ENCODE measurements at places on chromosomes 7 and 10.

DNA sequence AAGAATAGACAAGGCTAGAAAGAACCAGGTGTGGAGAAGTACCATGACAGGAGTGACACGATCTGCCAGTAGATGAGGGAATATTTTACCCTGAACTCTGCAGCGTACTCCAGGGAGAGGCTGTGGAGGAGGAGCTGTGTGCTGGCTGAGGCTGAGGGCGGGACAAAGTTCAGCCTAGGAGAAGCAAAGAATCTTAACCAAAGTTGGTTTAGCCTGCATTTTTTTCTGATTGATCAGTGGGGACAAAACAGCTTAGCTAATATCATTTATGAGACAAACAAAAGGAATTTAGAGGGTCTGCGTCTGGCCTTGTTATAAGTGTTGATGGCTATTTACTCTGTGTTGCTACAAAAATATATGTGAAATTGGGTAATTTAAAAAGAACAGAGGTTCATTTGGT lies 5.2 kb upstream of the NPSR1 start:
- no peak for DNase-seq

- DNase-seq = no peak
These were observed 296.4 kb downstream of the DGKB start for GRCh38 chr7:14606101-14606500.

DNA sequence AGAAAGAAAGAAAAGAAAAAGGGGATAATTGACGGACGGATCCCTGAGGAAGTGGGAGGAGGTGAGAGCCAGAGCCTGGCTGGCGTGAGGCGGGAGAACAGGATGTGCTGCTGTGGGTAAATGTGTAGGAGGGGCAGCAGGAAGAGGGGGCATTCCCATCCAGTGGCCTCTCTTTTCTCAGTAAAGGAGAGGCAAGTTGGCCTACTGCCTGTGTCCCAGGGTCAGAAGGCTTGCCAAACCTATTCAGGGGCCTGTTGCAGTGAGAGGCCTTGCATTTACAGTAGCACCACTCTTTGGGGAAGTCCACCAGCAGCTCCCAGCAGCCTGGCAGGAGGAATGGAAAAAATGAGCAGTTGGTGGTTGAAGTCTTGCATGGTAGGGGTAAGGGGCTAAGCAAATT lies 26.6 kb upstream of the ASCC1 start:
- DNase-seq = no peak

DNA sequence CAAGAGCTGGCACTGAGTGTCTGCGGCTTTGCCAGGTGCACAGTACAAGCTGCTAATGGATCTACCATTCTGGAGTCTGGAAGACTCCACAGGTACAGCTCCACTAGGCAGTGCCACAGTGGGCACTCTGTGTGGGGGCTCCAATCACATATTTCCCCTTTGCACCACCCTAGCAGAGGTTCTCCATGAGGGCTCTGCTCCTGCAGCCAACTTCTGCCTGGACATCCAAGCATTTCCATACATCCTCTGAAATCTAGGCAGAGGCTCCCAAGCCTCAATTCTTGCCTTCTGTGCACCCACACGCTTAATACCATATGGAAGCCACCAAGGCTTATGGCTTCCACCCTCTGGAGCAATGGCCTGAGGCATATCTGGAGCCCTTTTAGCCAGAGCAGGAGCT lies 29.2 kb downstream of the IQUB start:
- DNase-seq = no peak

GRCh38 chr7:143385891-143386781 lies 5.0 kb downstream of the ZYX start:
- DNase-seq = no peak

DNA sequence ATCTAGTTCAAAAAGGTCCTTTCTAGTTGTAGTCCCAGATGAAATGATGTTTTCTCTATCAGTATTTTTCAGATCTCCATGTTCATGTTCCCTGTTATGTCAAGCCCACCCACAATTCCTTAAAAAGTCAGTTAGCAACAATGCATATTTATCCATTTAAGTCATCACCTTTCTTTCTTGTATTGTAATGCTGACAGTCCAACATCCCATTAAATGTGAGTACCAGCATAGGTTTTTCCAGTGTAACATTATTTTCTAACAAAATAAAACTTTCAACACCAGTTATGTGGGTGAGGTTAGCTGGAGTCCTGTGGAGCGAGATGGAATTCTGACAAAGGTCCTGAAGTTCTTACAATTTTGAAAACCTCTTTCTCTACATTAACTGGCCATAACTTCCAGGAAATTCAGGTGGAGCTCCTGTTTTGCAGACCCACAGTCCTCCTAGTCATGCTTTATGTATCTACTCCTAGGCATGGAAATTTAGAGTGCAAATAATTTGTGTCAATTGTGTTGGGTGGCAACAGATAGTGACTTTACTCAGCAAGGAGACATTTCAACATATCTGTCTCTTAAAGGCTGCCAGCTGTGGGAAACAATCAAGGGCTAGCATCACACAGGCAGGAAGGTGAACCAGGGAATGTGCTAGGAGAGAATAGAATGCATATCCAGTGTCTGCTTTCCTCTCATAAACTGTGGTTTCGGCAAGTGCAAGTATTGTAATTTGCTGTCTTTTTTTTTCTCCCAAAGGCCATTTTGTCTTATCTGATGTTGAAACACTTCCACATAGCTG lies 162.6 kb downstream of the MTERF1 start:
- no peak for DNase-seq

DNA sequence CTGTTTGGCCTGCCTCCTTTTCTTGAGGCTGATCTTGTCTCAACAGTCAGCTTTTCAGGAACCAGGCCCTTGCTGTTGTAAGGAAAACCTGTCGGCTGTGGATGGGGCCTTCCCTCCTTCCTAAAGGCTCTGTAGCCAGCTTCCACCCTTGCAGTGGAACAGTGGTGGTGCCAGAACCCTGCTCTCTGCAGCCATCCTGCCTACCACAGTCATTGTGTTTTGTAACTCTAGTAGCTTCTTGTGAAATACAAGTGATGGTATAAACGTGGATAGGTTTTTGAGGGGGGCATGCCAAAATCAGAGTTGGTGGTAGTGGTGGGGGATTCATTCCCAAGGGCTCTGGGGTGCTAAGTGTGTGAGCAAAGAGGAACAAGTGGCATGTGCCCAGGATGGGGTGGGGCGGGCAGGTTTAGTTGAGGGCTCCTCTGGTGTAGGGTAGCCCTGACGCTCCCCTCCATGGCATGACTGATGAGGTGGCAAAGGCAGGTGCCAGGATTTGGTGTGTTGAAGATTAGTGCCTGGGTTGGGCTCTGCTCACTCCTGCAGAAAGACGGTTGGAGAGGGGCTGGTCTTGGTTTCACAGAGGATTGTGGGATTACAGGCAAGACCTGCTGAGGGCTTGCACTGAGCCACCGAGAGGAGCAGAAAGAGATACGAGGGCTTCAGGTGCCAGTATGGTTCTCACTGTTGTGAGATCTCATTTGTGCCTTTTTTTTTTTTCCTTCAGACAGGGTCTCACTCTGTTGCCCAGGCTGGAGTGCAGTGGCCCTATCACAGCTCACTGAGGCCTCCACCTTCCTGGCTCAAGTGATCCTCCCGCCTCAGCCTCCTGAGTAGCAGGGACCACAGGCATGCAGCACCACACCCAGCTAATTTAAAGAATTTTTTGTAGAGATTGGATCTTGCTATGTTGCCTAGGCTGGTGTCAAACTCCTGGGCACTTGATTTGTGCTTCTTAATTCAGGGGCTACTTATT lies 7.4 kb downstream of the TSPAN14 start:
- DNase-seq = no peak

All from D341Med (cell line).